KG1 (cell line): ENCODE measurements at places on chromosomes 2 and 18.

DNA sequence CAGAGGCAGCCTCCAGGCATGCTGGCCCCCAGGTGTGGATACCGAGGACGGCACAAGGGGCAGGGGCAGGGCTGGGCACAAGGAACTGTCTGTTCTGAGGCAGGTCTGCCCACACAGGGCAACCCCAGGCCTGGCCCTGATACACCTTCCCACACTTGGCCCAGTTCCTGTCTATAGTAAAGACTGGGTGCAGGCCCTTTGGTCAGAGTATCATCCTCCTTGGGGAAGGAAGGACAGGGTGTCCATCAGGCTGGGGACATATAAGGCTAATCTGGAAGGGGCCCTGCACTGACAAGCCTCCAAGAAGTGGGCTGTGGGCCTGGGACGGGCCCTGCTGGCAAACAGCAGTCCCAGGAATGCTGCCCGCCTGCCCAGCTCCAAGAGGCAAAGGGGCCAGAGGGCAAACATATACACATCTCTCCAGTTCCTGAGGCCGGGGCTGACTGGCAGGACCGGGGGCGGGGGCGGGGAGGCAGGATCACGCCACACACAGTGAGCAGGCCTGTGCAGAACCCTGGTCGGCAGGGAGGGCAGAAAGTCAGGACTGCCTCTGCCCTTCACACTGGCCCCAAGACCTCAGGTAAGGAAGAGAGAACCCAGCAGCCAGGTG is 18.9 kb downstream of the SDC1 start:
- DNase-seq = no peak

DNA sequence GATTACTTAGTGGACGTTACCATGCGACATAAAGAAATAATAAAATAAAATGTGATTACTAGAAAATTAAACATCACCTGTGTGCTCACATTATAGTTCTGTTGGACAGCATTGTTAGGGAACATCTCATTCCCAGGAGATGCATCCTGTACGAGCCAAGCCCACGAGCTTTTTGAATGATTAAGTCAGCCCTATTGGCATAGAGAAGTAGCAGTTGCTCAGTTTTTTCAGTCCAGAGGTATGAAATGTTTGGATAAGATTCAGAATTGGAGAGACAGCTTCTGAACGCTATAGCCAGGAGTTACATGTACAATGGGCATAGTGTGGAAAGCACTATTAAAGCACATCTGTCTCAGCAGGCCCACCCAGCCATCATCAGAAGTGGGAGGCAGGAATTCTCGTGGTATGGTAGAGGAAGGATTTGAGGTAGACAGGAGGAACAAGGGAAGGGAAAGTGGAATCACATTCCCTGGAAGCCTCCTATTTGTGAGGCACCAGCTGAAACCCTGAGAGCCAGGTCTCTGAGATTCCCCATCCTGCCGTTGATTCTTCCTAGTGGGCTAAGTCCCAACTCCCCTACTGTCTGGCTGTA is 8.6 kb downstream of the SPATS2L start:
- DNase-seq = no peak

DNA sequence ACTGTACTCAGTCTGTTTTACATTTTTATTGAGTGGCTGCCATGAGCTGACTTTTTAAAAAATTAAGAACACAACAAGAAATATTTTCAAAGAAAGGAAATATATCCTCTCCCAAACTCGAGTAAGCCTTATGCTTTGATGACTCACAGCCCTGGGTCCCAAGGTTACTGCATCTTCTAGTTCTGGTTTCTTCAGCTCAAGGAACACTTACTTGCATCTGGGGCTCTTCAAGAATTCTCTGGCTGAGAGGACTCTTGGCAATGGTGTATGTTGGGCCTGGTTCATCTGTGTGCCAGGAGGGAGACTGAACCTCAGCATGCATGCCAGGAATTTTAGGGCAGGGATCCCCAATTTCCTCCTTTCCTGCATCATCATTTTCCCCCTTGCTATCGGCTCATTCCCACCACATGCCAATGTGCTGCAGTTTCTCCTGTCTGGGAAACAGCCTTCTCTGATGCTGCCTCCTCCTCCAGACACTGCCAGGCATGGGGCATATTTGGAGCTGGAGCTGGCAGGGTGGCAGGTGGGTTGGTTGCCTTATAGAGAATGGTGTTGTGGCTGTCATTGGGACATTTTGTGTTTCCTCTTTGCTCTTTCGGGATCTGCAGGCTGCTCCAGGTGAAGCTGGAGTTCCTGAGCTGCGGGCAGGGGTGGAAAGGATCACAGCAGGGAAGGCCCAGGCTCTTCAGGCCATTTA is 192.2 kb upstream of the HS6ST1 start:
- DNase-seq = no peak

GRCh38 chr18:6741232-6741663 is 11.7 kb downstream of the ARHGAP28 start:
- DNase-seq = no peak

- no peak for DNase-seq
These were observed 757.4 kb downstream of the SATB2 start for GRCh38 chr2:198700319-198700718.

GRCh38 chr2:184589261-184589660 is 9.1 kb upstream of the ZNF804A start:
- no peak for DNase-seq

- DNase-seq = no peak
These were observed 47.6 kb upstream of the GPC1 start for GRCh38 chr2:240387669-240388358.
